ENCODE measurements at places on chromosomes 7 and 10.

GRCh38 chr10:32982911-32983909 is 25.2 kb upstream of the ITGB1 start:
- peak; percentile 92 for DNase-seq

GRCh38 chr7:107982042-107982840 is 20.7 kb downstream of the LAMB1 start:
- DNase-seq, result no peak

GRCh38 chr7:139108266-139109187 is 993 bp downstream of the ZC3HAV1 start:
- no peak for DNase-seq

- DNase-seq, result no peak
Measured at GRCh38 chr7:32191305-32191704, 121.1 kb upstream of the PDE1C start.

- DNase-seq, result no peak
Measured at GRCh38 chr7:11950281-11950680, 118.3 kb upstream of the THSD7A start.

GRCh38 chr7:144777005-144777839 is 58.6 kb downstream of the TPK1 start:
- no peak for DNase-seq

DNA sequence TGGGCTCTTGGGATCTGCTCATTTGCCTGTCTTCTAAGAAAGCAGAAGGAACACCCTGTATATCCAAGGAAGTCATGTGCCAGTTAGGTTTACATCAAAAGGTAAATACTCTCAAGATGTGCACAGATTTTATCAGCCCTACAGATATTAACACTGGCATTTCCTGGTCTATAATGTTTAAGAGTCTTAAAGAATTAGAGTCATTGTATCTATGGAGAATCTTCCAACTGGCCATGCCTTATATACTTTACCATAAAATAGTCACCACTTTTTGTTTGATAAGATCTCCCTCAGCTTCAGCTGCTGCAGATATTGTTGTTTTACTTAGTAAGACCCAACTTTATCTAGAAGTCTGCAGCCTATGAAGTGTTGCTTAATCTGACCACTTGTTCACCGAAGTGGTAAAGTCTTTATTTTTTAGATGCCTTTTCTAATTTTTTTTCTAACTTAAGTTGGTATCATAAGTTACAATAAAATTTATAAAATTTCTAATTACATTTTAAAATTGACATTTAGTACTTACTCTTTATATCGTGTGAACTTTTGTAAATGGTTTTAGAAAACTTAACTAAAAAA is 58.5 kb downstream of the CPED1 start:
- DNase-seq, result peak; percentile 31

DNA sequence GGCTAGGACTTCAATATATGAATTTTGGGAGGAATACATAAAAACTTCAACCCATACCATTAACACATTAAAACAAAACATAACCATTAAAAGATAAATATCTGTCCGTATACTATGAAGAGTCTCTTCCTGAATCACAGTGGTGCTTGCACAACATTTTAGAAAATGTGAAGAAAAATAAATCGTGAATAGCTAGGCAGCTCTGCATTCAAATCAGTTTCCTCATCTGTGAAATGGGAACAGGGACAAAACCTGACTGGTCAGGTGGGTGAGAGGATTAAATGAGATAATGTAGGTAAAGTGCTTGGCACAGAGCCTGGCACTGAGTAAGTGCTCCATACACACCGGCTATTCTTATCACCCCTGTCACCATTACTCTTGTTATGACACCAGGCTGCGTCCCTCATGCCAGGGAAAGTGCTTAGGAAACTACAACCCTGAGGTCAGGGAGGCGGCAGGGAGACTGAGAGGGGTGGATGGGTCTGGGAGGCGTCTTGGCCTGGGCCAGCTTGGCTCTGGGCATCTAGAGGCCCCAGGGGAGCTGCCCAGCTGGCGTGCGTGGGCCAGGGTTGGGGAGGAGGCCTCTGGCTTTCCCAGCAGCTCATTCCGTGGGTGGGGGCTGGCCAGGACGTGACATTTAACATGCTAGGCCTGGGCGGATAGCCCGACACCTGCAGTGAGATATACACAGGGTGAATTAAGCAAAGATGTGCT is 78.3 kb downstream of the SH3PXD2A start:
- DNase-seq, result no peak

GRCh38 chr7:90910136-90910535 is 314.0 kb downstream of the CDK14 start:
- DNase-seq, result no peak

- peak; percentile 66 for DNase-seq
Measured at GRCh38 chr7:116138202-116138801, 72.0 kb upstream of the TES start.

DNA sequence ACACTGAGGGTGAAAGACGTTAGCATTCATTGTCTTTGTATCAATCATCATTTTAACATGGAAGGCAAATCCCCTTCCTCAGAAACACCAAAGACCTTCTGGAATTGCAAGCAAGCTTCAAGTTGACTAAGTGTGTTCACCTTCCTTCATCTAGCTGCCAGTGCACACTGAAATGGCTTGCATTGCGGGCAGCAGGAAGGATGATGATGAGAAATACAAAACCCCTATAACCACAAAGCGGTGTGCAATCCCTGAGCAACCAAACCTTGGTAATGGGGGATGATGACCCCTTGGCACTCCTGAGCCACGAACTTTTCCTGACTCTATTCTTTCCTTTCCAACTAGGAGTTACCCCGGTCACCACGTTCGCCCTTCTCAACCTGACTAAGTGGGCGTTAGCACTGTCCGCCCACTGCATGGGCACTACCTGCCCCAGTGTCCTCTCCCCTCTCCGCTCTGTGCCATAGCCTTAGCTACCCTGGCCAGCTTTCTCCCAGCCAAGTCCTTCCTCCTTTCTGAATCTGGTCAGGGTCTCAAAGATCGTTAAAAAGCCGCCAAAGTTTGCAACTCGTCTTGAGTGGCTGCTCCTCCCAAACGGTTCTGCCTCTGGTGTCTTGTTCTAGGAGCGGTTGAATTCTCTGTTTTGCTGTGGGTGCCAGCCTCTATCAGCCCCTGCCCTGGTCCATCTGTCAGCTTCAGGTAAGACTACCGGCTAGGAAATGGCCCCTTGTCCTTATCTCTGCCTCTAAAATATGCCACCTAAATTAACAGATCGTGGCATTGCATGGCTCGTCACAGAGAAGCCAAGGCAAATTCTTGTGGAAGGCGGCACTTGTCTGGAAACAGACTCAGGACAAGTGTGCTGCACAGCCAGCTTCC is 586 bp upstream of the AOC1 start:
- no peak for DNase-seq

DNA sequence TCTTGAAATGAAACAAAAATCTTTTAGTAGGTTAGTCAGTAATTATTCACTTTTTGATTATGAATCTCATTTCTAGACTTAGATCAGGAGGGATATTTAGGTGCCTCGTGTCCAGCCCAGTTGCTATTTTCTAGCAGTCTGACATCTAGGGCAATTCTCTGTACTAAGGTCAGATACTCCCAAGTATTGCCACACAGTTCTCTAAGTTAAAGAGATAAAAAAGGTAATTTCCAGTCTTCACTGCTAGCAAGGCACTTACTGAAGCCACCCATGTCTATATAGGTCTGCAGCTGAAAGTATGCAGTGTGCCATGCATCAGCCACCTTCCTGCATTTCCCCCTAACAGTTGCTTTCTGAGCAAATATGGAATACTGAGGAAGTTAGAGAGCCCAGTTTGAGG is 83.4 kb downstream of the PON1 start:
- no peak for DNase-seq

- no peak for DNase-seq
Measured at GRCh38 chr7:139457153-139457946, 26.1 kb downstream of the KLRG2 start.

- DNase-seq, result no peak
Measured at GRCh38 chr10:11351801-11352200, 259.6 kb downstream of the USP6NL start.

All from HFFc6 (cell line).